ENCODE measurements at places on chromosomes 2 and 18.

- peak; percentile 25 for DNase-seq
Measured at GRCh38 chr2:62305421-62306176, 109.7 kb downstream of the B3GNT2 start.

GRCh38 chr2:112996635-112997034 is 8.6 kb upstream of the IL36A start:
- DNase-seq = peak; percentile 6

GRCh38 chr18:62954366-62954765 is 239.0 kb downstream of the PHLPP1 start:
- no peak for DNase-seq

DNA sequence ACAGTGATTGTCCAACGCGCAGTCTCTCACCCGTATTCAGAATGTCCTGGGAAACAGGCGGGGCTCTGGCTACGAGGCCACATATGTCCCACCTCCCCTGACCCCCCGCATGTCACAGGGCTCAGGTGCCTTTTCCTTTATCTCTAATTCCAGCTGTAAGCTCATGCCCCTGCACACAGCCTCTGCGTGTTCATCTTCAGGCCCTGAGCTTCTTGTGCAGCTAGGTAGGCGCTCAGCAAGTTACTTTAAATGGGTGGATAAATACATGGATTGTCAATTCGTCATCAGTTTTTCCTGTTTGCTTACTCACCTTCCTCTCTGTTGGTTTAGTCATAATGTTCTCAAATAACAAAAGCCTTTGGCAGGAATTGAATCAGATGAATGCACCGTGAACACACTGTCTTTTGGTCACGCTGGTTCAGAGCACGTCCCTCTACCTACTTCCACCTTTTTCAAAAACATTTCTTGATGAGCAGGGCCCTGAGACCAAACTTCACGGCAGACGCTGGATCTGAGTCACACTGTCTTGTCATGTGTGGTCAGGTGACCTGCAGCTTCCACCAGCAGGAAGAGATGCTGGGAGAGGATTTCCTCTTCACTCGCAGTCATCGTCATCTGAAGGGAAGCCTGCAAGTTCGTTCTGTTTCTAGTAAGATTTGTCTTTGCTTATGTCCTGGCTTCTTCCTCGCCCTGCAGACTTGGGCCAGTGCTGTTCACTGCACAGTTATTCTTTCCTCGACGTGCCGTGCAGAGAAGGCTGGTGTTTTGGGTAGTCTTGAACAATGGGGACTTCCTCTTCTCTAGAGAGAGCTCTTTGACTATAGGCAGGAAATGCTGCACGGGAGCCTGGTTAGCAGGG is 138.1 kb downstream of the PTGR3 start:
- peak; percentile 98 for DNase-seq

GRCh38 chr2:95001051-95001562 is 24.4 kb upstream of the MAL start:
- DNase-seq = no peak

- DNase-seq = no peak
Measured at GRCh38 chr2:28721601-28722191, 29.9 kb upstream of the PPP1CB start.

GRCh38 chr18:35267161-35267651 is 22.8 kb downstream of the ZSCAN30 start:
- DNase-seq = no peak

DNA sequence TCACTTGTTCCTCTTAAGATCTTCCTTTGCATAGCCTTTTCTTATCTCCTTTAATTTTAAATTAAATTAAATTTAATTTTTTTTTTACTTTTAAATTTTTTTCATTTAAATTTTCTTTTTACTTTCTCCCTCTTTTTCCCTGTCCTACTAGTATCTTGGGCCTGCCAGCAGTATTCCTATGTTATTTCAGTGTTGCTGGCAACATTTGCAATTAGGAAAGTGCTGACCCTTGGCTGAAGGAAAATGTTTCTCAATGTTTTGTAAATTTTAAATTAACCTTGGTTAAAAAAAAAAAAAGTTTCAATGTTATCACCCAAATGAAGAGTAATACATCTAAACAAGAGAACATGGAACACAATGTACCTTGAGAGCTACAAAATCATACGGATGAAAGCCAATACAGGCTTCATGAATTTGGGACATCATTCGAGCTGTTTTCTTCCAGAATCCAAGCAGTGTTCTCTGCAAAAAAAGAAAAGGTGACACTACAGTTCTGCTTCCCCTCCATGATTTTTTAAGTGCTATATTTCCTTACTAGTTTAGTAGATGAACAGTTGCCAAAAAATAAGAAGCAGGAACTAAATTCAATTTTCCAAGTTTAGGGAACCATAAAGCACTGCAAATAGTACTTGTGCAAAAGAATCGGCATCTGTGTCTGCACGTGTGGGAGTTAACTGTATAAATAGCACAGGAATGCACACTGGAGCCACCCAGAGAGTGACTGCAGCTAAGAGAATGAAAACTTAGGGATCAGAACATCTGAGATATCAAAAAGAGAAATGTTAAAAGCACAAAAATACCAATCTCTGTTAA is 55.8 kb downstream of the ICA1L start:
- DNase-seq = no peak

DNA sequence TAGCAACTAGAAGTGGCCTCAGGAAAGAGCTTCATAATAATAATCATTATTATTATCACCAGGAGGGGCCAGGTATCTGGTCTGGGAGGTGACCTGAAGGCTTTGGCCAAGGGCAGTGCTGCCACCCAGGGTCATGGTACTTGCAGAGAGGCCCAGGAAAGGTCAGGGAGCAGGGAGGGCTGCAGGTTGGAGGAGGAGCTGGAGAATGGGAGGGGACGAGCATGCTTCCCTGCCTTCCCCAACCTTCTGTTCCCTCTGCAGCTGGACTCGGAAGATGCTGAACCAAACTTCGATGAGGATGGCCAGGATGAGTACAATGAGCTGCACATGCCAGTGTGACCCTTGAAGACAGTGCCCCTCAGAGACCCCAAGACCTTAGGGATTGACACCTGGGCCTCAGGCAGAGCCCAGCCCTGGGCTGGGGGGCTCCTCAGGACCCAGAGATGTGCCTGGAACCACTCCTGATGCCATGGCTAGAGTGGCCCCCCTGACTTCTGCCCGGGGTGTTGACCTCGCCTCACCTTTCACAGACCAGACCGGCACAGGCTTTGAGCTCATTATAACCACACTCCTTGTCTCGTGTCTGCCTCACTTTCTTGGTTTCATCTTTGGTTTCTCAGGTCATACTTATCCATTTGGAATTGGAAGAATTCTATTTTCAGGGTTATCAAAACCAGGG is 14.1 kb downstream of the SLC4A3 start:
- no peak for DNase-seq

- DNase-seq = no peak
Measured at GRCh38 chr2:167592441-167592840, 655.0 kb downstream of the STK39 start.

- no peak for DNase-seq
Measured at GRCh38 chr18:27581296-27581904, 396.3 kb upstream of the CHST9 start.

- no peak for DNase-seq
Measured at GRCh38 chr2:177636672-177637071, 244.1 kb downstream of the AGPS start.

GRCh38 chr18:32877371-32877770 is 104.5 kb upstream of the KLHL14 start:
- no peak for DNase-seq

DNA sequence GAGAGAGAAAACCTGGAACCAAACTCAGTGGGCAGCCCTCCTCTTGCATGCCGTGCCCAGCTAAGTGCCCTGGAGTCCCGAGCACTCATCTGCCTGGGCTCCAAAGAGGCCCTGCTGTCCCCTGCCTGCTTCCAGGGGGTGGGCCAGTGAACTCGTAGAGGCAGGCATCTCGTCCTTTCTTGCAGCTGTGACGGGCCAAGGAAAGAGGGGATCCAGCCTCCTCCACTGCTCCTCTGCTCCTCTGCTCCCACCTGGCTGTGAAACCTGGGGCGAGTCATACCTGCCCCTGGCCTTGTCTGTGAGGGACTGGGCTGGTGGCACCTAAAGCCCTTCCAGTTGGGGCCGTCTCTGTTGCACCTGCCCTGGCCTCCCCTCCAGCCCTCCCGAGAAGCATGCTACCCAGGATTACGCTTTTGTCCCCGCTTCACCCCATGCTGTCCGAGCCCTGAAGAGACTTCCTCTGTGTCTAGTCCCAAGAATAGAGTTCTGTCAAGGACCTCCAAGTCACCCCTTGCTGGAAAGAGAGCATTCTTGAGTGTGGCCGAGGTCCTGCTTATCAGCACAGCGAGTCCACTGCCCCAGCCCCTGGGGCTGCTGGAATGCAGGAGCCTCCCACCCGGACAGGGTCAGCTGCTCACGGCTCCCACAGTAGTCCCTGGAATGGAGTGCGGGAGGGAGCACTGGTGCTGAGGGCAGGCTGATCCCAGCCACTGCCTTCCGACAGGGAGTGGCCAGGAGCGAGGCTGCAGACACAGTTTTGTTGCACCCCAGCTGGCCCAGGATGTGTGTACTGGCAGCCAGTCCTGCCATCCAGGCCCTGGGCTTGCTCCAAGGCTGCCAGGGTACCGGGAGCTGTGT is 14.3 kb downstream of the KCNK3 start:
- DNase-seq = no peak

DNA sequence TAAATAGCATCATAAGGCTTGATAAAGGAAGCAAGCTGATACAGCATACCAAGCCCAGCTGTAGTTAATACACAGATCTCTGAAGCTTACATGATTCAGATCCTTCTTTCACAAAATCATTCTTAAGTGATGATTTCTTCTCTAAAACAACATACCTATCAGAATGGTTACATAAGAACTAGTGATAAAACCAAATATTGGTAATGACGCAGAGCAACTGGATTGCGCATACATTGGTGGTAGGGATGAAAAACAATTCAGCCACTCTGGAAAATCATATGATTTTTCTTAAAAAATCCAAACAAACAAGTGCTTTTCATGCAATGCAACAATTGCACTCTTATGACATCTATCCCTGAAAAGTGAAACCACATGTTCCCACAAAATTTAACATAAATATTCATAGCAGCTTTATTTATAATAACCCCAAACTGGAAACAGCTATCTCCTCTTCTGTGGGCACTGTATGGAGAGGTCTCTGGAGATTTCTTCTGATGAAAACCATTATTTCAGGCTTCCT is 153.6 kb upstream of the DSEL start:
- DNase-seq = no peak

- DNase-seq = no peak
Measured at GRCh38 chr2:199136681-199137080, 321.1 kb downstream of the SATB2 start.

DNA sequence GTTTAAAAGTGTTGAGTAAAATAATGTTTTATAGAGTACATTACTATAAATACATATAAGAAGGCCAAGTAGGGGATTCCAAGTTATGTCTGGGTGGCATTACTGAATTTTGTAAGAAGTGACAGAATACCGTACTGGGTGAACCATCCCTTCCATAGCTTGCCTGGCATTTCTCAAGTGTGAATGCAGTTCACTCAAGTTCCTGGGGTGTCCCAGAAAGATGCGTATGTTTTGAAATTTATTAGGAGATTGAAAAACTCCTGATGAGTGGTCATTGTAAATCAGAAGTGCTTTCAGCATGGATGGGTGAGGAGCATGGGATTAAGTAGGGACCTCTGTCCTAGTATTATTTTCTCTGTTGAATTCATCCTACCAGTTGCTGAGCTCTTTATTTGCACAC is 103.2 kb downstream of the VAPA start:
- no peak for DNase-seq

DNA sequence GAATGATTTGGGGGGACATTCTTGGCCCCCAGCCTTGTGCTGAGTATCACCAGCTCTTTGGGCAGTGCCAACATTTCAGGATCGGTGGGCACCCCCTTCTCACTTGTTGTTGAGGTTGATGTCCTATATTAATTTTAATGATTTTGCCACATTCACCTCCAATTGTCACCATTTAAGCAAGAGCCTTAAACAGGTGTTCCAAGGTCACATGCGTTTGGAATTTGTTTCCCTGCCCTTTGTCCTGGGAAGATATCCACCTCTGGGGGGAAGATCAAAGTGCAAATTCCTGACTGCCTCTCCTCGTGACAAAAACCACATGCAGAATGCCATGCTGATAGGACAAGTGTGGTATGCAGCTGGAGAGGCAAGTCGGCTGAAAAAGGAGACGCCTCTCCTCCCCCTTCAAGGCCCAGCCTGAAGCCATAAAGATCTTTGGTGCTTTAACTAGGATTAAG is 72.5 kb upstream of the ID2 start:
- DNase-seq = no peak

- no peak for DNase-seq
Measured at GRCh38 chr2:212249451-212249850, 289.2 kb downstream of the ERBB4 start.

DNA sequence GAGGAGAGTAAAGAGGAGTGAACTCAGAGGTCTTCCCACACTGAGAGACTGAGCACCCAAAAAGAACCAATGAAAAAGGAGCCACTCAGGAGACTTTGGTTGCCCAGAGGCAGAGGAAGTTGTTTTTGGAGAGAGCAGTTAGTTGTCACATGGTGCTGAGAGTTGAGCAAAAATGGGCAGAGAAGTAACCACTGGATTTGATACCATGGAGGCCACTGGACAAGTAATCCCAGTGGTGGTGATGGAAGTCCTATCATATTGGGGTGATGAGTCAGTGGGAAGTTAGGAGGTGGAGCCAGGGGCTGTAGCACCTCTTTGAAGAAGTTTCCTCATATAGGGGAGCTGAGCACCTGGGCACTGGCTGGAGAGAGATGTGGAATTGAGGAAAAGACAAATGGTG is 235.8 kb downstream of the TPGS2 start:
- DNase-seq = no peak

DNA sequence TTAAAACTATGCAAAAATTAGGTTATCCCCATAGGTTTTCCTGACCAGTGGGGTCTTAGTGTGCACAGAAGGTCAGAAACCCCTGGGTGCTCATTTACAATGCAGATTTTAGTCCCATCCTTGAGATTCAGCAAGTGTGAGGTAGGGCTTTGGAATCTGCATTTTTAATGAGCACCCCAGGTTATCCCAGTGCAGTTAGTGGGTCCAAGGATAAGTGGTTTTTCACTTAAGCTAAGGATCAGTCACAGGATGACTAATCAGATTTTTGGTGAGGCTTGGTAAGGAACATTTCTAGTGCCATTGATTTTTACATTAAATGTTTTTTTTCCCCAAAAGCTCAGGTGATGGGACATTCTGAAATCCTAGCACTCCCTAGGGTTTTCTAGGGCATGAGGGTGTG is 50.7 kb upstream of the MGAT5 start:
- no peak for DNase-seq

DNA sequence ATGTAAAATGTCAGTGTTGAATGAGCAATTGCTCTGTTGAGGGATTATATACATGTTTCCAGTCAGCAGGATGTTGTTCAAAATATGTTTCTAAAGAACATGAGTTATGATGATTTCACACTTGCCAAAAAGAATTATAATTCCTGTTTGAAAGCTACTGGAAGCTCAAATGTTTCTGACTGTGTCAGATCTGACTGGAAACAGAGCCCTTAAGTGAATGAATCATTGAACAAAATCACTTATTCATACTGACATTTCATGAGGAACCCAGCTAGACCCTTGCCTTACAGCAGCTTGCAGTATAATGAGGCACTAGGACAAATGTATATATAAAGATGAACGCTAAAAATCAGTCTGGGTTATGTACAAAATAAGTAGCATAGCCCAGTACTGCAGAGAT is 35.4 kb upstream of the ITGAV start:
- DNase-seq = no peak
